ENCODE measurements at places on chromosomes 2 and 18.

DNA sequence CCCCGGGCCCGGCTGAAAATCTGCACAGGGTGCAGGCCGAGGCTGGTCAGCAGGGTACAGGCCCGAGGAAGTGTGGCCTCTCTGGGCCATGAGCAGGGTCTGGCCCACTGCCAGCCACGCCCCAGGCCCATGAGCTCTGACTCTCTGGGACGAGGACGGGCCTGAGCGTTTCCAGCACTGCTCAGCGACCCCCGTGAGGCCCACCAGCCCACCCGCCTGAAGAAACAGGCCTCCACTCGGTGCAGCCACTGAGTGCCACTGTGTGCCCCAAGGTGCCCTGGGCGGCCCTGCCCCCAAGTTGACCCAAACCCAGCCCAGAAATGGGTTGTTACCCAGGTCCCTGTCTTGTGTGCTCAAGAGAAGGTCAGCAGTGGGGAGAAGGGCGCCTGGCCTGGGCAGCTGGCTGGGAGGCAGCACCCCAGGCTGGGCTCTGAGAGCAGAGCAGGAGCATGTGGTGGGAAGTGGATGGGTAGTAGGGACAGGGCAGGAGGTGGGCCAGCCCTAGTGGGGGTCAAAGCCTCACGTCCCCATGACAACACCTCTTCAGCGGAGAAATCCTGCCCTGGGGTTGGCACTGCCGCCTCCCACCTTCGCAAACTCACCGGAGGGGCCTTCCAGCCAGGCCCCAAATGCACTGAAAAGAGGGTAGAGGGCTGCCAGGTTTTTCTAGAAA, 2.1 kb upstream of the SNED1 start:
- no peak for DNase-seq

- DNase-seq = no peak
Measured at GRCh38 chr2:97695744-97696143, 17.6 kb upstream of the ZAP70 start.

DNA sequence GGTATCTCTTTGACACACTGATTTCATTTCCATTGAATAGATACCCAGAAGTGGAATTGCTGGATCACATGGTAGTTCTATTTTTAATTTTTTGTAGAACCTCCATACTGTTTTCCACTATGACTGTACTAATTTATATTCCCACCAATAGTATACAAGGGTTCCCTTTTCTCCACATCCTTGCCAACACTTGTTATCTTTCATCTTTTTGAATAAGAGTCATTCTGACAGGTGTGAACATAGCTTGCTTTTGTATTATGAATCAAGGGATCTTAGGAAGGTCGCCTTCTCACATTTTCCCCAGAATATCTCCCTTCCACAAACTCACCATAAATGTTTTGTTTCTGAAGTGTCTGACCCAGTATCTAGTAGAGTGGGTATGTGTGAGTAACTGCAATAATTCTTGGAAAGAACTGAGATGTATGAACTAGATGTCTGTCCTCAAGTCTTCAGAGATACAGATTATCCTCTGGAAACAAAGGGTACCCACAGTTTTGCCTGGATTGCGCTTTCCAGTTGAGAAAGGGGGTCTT, 17.1 kb upstream of the SP3 start:
- no peak for DNase-seq

DNA sequence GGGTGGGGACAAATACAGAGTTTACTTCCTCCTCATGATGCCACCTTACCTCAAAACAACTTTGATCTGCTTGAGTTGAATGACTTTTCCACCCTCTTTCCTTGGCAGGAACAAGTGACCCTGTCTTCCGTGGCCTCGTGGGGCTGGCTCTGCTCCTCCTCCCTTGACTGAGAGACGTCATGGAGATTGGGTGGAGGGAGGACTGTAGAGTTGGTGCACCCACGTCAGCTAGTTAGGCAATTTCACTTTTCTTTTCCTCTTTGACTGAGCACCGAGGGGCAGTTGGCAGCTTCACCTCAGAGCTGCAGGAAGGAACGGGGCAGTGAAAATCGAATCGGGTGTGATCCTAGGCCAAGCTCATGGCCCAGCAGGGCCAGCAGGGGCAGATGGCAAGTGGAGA, at the start of gene SP140:
Gene SP140, plus strand, starts transcription at position 251 of the 400 bp plus-strand sequence. Its CDS starts 109 bp downstream, at position 360.
- DNase-seq = no peak

GRCh38 chr18:77708826-77709506, 459.3 kb downstream of the GALR1 start:
- DNase-seq = no peak

DNA sequence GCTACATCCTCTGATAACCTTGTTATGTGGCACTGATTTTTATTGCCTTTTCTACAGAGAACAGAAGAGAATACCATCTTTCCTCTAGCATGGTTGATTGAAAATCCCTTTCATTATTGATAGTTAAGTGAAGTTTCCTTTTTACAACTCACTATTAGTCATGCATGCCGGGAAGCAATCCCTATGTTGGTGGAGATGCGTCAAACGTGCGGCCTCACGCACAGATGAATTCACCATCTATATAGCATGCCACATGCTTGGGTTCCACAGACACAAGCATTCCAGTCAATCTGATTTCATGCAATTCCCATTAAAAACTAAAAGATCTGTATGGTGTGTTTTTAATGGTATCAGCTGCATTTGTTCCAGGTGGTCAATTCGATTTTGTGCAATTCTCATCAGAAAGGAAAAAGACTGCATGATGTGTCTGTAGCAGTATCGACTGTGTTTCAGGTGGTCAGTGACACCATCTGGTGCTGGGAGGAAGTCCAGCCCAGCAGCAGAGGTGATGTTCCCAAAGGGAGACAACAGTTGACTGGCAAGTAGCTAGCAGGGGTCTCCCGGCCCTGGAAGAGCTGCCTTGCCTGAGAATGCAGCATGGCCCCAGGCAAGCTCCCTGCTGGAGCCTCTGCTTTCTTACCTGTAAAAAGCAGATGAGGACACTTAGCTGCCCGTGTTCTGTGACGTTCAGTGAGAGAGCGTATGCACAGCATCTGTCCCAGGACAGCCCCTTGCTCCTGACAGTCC, 151.3 kb upstream of the NCK2 start:
- no peak for DNase-seq

- peak; percentile 66 for DNase-seq
Measured at GRCh38 chr2:227871375-227871791, at the start of gene DAW1. Gene DAW1, plus strand, starts transcription at chr2:227871631. Its CDS starts 59 bp downstream, at chr2:227871690.

- no peak for DNase-seq
Measured at GRCh38 chr2:107717661-107718060, 109.0 kb upstream of the RGPD4 start.

GRCh38 chr2:242056785-242057184, 187.3 kb downstream of the RTP5 start:
- DNase-seq = no peak

DNA sequence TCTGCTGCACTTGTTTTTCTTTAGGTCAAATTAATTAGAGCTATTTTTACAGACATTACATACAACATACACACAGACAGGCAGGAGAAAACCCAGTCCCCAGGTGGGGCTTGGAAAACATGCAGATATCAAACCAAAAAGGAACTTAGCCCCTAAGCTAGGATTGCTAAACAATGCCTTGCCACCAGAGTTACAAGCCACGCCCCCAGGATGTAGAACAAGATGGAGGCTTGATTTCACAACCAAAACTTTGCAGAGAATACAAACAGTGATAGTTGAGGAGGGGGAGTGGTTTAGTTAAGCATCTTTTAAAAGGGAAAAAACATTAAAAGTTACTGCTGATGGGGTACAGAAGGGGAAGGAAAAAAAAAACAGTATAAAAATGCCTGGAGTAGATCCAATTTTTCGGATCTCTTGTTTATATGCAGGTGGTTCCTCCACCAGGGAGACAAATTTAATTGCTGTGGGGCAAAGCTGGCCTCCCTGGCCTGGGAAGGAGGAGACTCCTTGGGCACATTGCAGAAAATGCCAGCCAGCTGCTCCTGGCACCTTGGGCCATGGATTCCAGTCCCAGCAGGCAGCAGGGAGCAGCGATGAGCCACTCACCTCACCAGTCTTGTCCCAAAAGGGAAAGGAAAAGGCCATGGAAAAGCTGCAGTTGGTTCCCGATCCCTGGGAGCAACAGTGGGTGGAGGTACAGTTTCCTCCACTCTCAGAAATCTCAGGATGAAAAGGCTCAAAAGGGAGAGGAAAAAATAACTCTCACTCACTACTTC, 348.4 kb upstream of the REG3G start:
- DNase-seq = no peak

DNA sequence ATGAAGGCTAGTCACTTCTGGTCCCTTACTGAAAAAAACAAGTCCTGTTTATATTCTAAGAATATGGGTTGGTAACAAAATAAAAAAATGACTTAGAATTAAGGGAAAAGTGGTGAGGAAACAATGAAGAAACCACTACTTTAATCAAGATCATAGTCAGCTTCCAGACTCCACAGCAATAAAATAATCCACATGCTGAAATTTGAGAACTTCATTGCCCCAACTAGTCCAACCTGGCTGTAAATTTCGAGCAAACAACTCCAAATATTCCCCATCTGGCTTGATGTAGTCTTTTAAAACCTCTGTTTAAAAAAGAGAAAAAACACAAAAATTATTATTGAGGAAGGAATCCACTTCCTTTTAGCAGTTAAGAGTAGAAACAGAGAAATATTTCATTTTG, 32.5 kb downstream of the METTL4 start:
- no peak for DNase-seq

- no peak for DNase-seq
Measured at GRCh38 chr18:48599391-48599790, 60.6 kb downstream of the CTIF start.

DNA sequence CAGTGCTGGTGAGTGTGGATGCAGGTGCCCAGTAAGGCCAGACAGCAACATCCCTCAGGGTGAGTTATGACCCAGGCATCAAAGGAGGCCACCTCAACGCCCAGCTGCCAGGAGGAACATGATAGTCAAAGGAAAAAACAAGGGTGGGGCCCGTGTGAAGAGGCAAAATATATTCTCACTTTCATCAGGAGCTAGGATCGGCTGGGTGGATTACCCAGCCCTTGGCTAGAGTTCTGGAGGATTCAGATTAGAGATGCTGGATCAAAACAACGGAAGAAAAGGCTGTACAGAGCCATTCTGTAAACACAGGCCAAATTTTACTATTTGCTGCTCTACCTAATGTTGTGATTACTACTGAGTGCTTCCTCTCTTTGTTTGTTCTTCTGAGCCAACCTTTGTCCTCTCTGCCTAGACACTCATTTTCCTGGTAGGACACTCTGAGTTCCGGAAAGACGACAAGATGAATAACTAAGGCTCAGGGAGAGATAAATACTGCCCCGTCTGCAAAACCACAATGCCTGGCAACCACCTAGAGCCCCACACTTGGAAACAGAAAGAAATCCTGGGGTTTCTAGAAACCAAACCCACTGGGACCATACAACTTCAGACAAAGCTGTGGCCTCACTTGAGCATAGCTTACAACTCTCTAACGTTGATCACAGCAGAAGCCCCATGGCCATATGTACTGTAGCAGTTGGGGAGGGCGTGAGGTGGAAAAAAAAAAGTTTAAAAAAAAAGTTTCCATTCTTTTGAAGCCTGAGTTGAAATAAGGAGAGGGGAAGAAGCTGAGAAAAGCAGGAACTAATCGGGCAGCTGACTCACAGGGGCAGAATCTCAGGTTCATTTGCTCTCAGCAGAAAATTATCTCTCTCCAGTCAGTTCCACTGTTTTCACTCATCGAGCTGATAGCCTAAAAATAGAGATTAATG, 17.8 kb upstream of the PMAIP1 start:
- DNase-seq = no peak

GRCh38 chr2:218008060-218009040, 5.6 kb upstream of the TNS1 start:
- DNase-seq = no peak

DNA sequence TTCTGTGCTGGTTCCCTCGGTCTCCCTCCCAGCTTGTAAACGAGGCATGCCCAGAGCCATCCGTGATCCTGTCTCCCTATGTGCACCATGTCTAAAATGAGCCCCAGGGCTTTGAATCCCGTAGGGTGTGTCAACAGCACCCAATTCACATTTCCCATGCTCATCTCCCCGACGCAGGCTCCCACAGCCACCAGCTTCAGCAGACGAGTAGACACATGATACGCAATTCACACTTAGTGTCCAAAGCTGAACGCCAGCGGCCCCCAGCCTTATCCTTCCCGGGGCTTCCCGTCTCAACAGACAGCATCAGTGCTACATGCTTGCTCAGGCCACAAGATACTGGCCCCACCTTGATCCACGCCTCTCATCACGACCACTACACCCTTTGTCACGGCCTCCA, 88.1 kb downstream of the EIPR1 start:
- DNase-seq = no peak

GRCh38 chr18:35143622-35144596, 96.9 kb upstream of the ZNF397 start:
- peak; percentile 87 for DNase-seq

- peak; percentile 21 for DNase-seq
Measured at GRCh38 chr2:148565272-148565894, 79.2 kb upstream of the EPC2 start.

DNA sequence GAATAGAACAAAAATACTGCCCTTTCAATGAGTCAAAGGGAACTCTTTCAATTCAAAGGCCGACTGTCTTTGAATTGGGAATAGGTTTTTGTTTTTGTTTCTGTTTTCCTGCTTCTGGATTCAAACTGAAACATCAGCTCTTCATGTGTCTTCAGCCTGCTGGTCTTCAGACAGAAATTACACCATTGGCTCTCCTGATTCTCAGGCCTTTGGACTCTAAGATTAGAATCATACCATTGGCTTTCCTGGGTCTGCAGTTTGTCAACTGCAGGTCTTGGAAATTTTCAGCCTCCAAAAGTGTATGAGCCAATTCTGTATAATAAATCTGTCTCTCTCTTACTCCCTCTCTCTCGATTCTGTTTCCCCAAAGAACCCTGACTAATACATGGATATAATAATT, 31.1 kb downstream of the CTLA4 start:
- DNase-seq = no peak

- no peak for DNase-seq
Measured at GRCh38 chr2:215637651-215638050, 201.8 kb upstream of the FN1 start.

GRCh38 chr2:163633291-163633690, 102.5 kb downstream of the FIGN start:
- no peak for DNase-seq

- DNase-seq = no peak
Measured at GRCh38 chr18:48662011-48662661, 123.3 kb downstream of the CTIF start.

DNA sequence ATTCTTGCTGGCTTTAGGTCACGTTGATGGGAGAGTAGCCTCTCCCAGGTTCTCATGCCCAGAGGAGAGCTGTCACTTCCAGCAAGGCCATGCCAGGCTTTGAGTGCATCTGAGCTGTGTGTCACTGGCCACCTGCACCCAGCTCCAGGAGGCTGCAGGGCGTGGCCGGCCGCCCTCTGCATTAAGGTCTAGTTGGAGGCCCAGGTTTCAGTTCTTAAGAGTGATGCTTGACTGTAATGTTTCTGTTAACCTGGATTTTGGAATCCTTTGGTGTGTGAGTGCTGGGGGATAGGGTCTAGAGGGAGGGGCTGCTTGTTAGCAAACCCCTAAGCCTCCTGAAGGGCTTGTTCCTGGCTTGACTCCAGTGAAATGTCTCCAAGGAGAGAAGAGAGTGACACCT, 140.1 kb downstream of the ACOXL start:
- DNase-seq = no peak

All from HEK293T (cell line).